Naive B cell (primary cell): ENCODE measurements at places on chromosomes 2 and 18.

- DNase-seq: no peak
Observed at GRCh38 chr18:69715191-69715795, 232.4 kb downstream of the CD226 start.

GRCh38 chr2:200810252-200810997, 1.3 kb upstream of the BZW1 start:
- no peak for DNase-seq

DNA sequence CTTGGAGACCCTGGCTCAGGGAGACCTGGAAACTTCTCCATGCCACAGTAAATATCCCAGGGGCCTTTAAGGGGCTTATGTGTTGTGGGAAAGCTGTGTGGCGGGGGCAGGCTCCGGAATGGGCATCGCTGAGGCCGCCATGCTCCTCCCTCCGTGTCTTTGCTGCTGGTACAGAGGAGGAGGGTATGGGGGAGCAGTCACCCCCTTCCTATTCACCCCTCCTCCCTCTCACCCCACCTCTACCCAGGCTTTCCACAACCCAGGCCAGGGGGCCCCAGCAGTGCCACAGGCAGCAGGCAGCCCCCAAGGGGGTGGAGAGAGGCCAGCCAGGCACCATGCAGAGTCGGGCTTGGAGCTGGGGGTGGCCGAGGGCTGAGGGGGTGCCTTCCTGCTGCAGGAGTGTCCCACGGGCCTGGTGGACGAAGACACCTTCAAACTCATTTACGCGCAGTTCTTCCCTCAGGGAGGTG, 28.0 kb upstream of the FAHD2A start:
- no peak for DNase-seq

DNA sequence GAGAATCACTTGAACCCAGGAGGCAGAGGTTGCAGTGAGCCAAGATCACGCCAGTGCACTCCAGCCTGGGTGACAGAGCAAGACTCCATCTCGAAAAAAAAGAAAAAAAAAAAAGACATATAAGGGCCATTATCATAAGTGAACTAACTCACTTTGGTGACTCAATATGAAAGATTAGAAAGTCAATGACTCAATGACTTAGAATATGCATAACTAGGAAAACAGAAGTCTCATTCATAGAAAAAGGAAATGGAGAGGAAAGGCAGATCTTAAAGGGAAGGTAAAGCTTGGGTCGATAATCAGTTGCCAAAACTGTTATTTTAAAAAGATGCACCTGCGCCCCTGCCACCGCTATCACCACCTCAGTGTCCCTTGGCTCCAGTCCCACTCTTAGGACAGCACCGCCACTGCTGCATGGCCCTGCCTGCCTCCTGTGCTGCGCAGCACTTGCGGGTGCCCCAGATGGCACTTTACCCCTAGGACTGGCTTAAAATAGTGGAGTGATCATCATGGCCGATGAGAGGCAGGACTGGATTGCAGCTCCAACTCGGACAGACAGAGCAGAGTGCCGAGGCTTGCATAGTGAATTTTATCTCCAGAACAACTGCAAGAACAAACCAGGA, 54.7 kb downstream of the INO80D start:
- no peak for DNase-seq

- no peak for DNase-seq
Observed at GRCh38 chr2:47738331-47738730, 44.6 kb upstream of the MSH6 start.

- no peak for DNase-seq
Observed at GRCh38 chr2:240141736-240142135, 1.3 kb upstream of the OTOS start.

DNA sequence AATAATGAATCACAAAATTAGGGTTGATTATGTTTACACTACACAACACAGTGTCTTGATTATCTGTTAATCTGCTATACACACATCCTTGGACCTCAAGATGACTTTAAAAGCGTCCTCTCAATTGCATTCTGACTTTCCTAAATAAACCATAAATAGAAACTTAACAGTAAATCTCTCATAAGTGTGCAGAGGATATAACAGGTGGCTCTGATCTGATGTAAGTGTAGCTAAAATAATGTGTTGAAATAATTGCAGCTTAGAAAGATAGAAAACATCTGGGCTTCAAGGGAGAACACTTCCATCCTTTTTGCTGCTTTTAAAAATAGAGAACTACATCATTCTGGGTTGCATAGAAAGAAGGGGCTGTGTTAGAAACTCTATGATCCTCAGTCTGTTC, 78.4 kb upstream of the EFEMP1 start:
- DNase-seq: no peak

GRCh38 chr2:173049831-173050230, 25.8 kb upstream of the MAP3K20 start:
- no peak for DNase-seq
